ENCODE measurements at places on chromosomes 5 and 9.
A peak's percentile ranks its signal among the peaks of the same experiment; 100 is the strongest.

DNA sequence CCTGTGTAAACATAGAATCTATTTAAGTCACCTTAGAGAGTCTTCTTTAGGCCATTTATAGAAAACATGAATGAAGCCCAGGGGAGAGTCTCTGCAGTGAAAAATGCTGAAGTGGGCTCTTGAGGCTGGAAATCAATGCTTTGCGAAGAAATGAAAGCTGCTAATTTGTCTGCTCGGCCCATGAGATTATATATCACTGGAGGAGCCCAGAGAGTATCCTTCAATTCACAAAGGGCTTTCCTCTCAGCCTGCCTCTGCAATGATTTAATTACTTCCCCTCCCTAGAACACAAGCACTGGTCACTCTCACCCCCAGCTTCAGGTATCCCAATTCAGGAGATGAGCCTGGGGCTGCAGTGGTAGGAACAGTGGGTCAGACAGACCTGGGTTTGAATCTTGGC, 8.2 kb upstream of the DRD1 start:
- DNase-seq = no peak

DNA sequence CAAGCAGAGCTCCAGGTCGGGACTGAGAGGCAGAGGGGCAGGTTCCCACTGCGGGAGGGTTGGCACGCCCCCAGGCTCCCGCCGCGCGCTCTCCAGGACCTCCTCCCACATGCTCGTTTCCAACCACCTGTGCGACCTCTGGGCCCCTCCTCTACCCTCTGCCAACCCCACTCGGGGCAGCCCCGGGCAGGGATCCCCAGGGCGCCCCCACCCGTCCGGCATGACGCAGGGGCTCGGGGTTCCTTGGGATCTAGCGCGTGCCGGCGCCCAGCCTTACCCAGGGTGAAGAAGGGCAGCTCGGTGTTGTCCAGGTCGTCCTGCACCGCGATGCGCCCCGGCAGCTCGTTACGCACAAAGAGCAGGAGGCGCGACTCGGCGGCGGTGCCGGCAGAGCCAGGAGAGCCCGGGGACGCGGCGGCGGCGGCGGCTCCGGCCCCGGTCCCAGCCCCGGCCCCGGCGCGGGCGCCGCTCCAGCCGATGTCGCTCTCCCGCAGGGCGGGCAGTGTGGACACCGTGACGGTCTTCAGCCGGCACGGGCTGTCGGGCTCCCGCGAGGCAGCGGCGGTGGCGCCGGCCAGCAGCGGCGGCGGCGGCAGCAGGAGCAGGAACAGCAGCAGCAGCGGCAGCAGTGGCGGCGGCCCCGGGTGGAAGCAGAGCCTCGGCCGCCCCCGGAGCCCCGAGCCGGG, 494 bp downstream of the ASTN2 start:
- DNase-seq = no peak

DNA sequence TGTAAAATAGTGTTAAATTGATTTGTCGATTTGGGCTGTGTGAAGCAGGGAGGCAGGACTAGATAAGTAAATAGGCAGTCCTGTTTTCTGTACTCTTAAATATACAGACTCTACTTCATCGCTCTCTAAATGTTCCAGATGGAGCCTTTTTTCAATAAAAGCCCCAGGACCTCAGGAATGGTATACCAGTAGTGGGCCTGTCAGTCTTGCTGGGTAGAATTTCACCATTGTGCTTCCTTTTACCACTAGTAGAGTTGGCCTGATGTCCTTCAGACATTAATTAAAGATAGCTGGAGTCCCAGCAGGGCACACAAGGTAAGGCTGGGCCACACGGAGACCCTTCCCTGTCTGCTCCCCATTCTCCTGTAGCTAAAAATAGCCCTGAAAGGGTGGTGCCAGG, 6.0 kb downstream of the SNX18 start:
- DNase-seq = no peak

DNA sequence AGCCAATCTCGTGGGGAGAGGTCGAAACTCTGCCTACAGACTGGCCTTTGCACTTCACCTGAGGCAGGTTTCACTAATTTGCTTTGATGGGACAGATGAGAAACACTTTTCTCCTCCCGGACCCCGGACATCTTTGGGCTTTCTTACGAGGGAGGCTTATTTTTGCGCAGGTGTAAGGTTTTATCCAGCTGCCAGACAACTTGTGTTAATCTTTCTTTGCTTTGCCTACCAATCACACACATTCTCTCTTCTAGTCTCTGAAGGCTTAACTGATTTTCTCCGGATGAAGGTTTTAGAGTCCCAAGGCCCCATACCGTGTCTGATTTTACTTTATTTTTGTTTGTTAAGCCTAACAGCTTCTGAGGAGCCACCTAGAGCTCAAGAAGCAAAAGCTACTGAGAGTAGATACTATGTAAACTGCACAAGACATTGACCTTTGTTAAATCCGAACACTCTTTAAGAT, 436 bp upstream of the EMB start:
- DNase-seq = no peak

- DNase-seq = no peak
Observed at GRCh38 chr5:127958421-127959011, 125.0 kb upstream of the SLC12A2 start.

GRCh38 chr5:2631758-2632157, 119.7 kb downstream of the IRX2 start:
- DNase-seq = no peak

GRCh38 chr9:87198716-87199115, 251.4 kb upstream of the GAS1 start:
- DNase-seq = peak; percentile 34

- DNase-seq = no peak
Observed at GRCh38 chr9:23554686-23555085, 271.4 kb downstream of the ELAVL2 start.

GRCh38 chr5:44809956-44810420, 1.2 kb downstream of the MRPS30 start:
- DNase-seq = no peak

DNA sequence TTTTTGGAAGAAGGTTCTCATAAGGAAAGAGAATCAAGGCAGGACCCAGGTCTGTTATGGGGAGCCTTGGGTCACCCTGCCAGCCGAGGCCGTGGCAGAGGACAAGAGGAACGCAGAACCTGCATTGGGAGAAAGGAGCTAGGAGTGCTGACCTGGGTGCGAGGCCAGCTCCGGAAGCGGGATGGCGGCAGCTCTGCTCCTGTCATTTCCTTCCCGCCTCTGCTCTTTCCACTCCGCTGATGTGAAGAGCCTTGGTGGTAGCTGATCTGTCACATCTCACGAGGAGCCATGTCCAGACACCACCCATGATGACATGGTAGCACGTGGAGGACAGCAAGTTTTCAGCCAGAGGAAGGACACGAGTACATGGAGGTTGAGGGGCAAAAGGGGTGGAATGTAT, 109.5 kb upstream of the COL5A1 start:
- DNase-seq = no peak

DNA sequence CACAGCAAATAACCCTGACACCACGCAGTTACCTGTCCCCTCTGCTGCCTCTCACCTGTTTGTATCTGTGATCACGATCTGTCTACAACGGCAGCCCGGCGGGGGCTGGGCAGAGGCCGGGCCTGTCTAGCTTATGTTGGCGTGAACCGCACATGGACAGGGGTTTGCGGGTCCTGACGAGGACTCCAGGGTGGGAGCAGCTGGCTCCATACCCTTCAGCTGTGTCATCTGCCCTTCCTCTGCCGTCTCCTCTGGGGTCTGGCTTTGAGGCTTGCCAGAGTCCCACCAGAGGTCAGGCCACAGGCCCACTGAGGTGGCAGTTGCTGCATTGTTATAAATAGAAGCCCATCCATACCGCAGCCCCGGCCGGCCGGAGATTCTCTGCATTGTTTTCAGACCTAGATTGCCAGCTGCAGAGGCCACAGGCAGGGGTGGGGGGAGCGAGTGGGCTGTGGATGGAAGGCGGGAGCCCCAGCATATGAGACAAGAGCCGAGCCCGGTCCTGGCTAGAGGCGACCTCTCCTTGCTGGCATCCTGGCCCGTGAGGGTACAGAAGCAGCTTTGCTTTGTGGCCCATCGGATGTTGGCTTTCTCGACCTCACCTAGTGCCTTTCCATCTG, 37.8 kb downstream of the FAM78A start:
- DNase-seq = no peak

Data from HFFc6 (cell line).